ENCODE measurements at places on chromosomes 5 and 9. TPM values are rescaled to one million over a fixed set of nuclear protein-coding genes. Genes with fewer than 3 reads are reported as not detected.
A peak's percentile ranks its signal among the peaks of the same experiment; 100 is the strongest.

- DNase-seq: no peak
Measured at GRCh38 chr5:39195198-39195826, 24.1 kb downstream of the FYB1 start.

GRCh38 chr9:14453286-14453685, 139.3 kb upstream of the NFIB start:
- no peak for DNase-seq

DNA sequence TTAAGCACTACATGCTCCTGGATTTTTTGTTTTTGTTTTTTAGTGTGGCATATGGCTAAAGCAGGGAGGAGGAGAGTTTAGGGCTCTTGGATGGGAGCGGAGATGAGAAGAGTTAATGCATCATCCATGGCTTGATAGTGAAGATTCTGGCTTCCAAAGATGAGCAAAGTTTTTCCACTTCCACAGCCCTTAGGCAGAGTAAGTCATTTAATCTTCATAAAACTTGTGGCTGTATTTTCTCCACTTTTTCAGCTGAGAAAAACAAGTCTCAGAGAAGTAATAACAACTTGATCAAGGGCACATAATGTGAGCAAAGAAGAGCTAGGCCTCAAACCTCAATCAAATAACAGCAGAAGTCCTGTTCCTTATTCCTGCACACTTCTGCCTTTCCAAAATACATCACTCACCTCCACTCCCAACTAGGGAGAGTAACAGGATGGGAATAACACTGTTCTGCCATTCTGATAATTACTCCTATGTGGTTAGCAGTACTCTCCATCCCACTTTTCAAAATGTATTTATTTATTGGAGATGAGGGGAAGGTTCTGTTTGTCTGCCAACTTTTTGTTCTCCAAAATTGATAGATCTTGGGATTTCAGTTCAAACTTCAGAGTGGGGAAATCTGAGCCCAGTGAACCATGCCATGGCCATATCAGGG, 53.7 kb upstream of the DPYSL3 start:
- DNase-seq: no peak

DNA sequence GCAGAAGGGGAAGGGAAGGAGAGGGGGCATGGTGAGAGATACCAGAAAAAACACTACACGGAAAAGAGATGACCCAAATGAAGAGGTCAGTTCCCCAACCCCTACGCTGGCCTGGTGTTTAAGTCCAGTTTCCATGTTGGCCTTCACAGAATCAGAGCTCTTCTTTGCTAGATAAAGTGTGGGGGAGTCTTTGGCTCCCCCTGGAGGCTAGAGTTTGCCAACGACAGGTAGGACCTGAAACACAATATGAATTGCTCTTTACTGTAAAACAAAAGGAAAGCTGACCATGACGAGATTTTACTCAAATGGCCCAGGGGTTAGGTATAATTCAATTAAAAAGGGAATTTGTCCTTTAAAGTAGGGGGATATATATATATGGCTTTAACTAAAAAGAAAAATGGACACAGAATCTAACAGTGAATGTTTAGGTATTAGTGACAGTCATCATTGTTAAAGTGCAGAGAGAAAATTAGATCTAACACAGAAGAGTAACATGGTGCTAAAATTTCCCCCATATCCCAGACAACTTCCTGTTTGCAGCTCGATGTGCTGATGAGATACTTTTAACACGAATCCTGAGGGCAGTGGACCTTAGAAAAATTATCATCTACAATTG, 92.0 kb downstream of the SV2C start:
- peak; percentile 72 for DNase-seq

- DNase-seq: no peak
Measured at GRCh38 chr5:149667084-149667828, 62.9 kb upstream of the PPARGC1B start.

- no peak for DNase-seq
Measured at GRCh38 chr5:143130613-143131305, 272.7 kb downstream of the NR3C1 start.

- DNase-seq: no peak
Measured at GRCh38 chr9:121798941-121799340, 147.5 kb downstream of the DAB2IP start.

- no peak for DNase-seq
Measured at GRCh38 chr9:21558615-21559401, 76.7 kb upstream of the IFNE start.

- no peak for DNase-seq
Measured at GRCh38 chr9:91795598-91796241, 154.3 kb downstream of the ROR2 start.

DNA sequence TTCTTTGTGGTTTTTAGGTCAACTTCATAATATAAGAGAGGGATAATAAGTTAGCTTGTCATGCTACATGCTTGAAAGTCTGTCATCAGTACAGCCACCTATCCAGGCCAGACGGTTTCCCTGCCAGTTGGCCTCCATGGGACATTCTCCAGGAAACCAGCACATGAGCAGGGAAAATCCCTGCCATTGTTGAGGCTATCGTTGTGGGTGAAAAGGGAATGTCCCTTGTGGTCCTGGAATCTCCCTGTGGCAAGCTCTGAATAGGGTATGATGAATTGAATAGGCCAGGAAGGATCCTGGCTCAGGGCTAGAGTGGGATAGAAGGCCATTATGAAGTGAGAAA, 12.3 kb downstream of the F2RL1 start:
- no peak for DNase-seq

GRCh38 chr9:7209016-7209715, 451.4 kb downstream of the KDM4C start:
- DNase-seq: no peak

GRCh38 chr5:115551415-115551814, 6.8 kb upstream of the FEM1C start:
- no peak for DNase-seq

DNA sequence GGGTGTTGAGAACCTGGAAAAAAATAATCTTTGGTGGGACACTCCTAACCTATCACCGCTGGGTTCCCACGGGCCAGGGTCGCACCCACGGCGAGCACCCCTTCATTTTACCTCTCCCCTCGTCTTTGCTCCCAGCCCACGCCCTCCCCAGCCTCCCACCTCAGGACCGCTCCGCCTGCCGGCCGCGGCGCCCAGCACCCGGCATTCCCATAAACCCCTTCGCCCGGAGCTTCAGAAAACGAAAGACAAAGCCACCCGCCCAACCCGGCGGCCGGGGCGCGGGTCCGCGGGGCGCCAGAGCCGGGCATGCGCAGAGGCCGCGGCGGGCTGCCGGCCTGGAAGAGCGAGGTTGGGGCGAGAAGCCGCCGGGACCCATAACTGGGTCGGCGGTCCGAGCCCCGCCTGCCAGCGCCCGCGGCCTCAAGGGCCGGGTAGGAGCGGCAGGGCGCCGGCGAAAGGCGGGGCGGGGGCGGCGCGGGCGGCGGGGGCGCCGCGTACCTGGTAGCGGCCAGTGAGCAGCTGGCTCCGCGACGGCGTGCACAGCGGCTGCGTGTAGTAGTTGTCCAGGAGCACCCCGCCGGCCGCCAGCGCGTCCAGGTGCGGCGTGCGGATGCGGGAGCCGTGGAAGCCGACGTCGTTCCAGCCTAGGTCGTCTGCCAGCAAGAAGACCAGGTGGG, 533 bp downstream of the ARSB start:
- peak; percentile 82 for DNase-seq

DNA sequence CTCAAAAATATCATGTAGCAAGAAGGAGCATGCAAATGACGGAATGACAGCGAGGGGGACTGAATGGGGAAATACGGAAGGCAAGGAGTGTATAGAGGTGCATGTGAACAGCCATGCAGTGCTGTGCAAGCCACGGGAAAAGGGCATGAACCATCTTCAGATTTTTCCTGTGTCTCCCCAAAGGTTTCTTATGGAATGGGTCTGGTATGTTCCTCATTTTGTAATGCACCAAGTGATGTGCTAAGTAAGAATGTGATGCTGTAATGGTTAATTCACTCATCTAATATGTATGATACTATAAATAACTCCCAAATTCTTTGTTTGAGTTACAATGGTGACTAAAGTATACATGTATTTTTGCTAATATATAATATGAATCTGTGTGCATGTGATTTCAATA, 99.0 kb upstream of the DAB2 start:
- no peak for DNase-seq

GRCh38 chr5:148912714-148913398, 86.4 kb downstream of the ADRB2 start:
- DNase-seq: no peak

DNA sequence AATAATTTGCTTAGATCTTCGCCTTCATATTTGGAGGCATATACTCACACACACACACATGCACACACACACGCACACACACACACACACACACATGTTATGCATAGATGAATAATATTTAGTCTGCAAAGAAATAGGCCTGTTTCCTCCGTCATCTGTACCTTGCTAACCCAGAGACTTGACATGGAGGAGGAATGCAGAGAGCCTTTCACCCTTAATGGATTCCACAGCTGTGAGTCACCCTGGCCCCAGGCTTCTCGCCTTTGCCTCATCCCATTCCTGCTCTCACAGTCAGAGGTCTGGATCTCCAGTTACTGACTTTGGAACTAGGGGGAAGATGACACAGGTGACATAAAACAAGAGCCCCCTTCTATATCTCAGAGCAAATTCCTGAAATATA, 29.7 kb downstream of the ZNF462 start:
- DNase-seq: no peak

DNA sequence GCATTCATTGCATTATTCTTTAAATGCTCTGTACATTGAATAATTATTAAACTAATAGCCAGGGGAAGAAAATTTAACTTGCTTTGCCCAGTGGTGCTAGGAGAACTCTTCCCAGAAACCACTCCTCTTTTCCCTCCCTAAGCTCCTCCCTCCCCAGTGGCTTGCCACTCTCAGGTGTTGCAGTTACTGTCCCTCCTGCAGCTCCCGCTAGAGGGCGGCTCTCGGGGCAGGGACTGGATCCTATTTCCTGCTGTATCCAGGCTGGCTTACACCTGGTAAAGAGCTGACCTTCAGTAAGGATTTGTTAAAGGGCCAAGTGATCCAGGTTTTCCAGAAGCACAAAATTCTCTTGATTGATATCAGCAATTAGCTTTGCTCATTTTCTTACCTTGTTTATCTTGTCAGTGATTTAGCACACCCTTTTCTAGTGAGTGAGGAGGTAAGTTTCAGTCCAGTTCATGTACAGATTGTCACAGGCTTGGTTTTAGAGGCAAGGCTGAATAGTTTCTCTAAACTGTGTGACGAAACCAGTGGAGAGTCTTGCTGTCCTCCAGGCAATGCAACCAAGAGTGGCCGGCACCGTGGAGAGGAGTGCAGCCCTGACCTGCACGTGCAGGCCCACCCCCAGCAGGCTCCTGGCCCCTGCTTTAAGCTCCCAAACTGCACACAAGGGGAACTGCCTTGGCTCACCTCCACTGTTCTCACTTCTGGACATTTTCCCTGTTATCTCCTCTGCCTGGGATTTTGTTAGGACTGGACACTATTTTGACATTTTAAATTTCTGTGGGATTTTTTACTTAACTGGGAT, 423.8 kb downstream of the SPOCK1 start:
- DNase-seq: peak; percentile 22

DNA sequence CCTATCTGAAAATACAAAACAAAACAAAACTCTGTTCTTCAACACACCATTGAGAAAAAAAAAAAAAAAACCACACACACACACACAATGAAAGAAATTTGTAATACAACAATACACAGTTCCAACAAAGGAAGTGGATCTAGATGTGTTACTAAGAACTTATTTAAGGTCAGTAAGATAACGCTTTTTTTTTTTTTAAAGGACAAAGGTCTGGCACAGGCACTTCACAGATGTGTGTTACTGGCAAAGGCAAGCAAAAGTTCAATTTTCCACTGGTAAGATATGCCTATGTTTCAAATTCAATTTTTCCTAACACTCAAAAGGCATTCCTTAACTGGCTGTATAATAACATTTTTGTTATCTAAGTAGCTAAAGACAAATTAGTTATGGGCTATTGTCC, 3.6 kb downstream of the RFK start:
- DNase-seq: no peak

- DNase-seq: no peak
Measured at GRCh38 chr5:72013766-72014624, 93.3 kb upstream of the MAP1B start.

- DNase-seq: no peak
Measured at GRCh38 chr5:43352915-43353314, 39.7 kb upstream of the HMGCS1 start.

- no peak for DNase-seq
Measured at GRCh38 chr5:159290741-159291140, 27.7 kb downstream of the UBLCP1 start.

GRCh38 chr9:87263291-87263690, 234.4 kb upstream of the DAPK1 start:
- no peak for DNase-seq

The KCNMB1 gene
- total RNA-seq: not detected

The ACTBL2 gene
- total RNA-seq: not detected

The CARTPT gene
- total RNA-seq: not detected

The TOR4A gene
- 22.4 TPM for total RNA-seq

The RASGRF2 gene
- 2.4 TPM for total RNA-seq

The ADCY2 gene
- not detected for total RNA-seq

The TEK gene
- total RNA-seq: not detected

The TCF7 gene
- 19.2 TPM for total RNA-seq

The LCNL1 gene
- total RNA-seq: 1.0 TPM

The OGN gene
- not detected for total RNA-seq

The RNF20 gene
- total RNA-seq: 43.1 TPM

The CDX1 gene
- total RNA-seq: not detected

The SPINK7 gene
- total RNA-seq: not detected

The NPR3 gene
- total RNA-seq: not detected

The MCIDAS gene
- not detected for total RNA-seq

The ERGIC1 gene
- total RNA-seq: 36.1 TPM

The SV2C gene
- total RNA-seq: 0.33 TPM

Data from activated CD4-positive, alpha-beta memory T cell treated with anti-CD3 and anti-CD28 coated beads, Interleukin-2, amount 10 ng/mL, durations not matched to agents 7 days and 5 days (primary cell).